Activated T-helper 17 cell treated with anti-CD3 and anti-CD28 coated beads, Interleukin-2, amount 50 U/mL, for 72 hours (primary cell): ENCODE measurements at places on chromosomes 5 and 9.

GRCh38 chr9:114287763-114288192 is 35.1 kb upstream of the ORM1 start:
- ATAC-seq, result no peak

DNA sequence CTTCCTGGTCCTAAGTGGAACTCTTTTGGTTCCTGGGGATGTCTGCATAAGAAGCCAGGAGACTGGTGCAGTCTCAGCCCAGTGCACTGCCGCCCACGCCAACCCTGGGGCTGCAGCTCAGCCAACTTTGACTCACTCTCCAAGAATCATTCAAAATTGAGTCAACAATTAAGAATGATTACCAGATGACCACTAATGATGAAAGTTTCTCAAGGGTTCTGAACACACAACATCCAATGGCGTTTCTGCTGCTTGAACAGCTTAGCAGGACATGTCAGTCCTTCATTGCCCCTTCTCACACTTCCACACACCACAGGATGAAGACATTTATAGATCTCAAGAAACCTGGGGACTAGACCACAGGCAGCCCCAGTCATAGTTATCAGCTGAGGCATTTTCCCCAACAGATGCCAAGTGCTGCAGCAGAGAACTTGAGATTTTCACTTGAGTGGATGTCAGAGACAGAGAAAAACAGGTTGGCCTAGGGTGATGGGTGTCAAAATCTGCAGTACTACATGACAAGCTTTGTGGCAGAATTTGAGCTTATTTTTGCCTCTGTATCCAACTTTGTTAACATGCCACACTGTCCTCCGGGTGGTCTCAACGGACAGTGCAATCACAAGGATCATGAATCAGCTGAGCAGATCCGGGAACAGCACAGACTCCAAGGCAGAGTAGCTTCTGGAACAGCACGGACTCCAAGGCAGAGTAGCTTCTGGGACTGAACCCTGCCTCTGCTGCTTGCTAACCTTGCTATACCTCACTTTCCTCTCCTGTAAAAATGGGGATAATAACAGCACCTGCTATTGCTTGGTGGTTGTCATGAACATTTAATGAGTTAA is 356.1 kb downstream of the SPOCK1 start:
- ATAC-seq, result no peak

DNA sequence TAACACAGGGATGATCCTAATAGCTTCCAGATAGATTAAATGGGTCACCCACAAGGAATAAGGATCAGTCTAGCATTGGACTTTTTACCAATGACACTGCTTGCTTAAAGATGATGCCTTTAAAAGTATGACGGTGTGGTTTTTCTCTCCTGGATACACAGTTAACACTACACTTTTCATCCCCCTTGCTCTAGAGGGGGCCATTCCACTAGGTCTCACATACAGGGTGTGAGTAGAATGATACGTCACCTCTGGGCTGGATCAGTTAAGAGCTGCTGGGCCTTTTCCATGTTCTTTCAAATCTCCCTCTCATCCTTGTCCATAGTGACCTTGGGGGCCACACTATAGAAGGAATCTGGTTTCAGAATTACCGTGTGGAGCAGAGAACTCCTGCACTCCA is 140.6 kb downstream of the FSTL4 start:
- ATAC-seq, result no peak

DNA sequence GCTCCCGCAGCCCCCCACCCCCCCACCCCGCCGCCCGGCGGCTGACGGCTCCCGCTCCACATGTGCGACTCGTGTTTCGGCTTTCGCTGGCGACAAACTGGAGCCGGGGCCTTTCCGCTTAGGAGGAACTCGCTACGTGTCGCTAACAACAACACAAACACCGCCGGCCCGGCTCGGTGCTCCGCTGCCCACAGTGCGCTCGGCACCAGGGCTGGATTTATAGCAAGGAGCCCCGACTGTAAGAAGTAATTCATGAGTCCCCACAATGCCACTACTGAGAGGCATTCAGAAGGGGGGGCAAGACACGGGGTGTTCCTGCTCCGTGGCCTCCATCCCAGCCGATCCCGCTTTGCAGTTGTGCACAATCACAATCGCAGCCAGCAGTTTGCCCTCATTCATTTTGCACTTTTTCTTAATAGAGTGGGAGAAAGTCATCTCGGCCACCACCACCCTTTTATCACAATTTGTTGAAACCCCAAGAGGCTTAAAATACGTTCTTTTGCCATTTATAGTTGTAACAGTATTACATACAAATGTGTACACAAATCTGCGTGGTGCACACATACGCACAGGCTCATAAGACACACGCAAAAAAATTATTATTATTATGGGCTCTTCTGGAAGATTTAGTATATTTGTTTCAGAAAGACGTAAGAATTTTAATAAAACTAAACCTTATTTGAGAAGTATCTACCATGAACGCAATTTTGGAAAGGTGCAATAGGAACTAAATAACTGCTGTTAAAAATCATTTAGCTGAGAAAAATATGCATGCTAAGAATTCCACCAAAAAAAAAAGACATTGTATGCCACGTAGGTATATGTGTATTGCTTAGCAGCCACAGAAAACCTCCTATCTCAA is 48.1 kb downstream of the EBF1 start:
- ATAC-seq, result no peak

GRCh38 chr5:127602481-127602880 is 46.4 kb upstream of the CTXN3 start:
- no peak for ATAC-seq

GRCh38 chr5:54616031-54616430 is 98.5 kb downstream of the SNX18 start:
- ATAC-seq, result no peak

DNA sequence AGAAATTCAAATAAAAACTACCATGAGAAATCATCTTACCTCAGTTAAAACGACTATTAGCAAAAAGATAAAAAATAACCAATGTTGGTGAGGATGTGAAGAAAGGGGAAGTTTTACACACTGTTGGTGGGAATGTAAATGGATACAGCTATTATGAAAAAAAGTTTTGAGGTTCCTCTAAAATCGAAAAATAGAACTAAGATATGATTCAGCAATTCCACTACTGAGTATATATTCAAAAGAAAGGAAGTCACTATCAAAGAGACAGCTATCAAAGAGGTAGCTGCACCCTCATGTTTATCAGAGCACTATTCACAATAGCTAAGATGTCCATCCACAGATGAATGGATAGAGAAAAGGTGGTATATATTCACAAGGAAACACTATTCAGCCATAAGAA is 1888.4 kb downstream of the MAT2B start:
- ATAC-seq, result no peak

DNA sequence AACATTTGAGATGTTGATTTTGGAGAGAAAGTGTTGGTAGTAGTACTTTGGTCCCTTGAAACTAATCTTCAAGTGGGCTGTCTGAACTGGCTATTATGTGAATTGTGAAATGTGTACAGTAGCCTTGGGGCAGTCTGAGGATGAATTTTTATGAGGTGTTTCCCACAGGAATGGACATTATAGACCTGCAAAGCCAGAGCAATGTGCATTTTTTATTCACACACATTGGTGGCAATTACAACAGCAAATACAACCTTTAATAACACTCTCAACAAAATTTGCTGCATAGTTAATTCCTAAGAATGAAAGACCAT is 147.0 kb downstream of the PAM start:
- ATAC-seq, result no peak

GRCh38 chr9:37986771-37987258 is 82.2 kb downstream of the SHB start:
- no peak for ATAC-seq

DNA sequence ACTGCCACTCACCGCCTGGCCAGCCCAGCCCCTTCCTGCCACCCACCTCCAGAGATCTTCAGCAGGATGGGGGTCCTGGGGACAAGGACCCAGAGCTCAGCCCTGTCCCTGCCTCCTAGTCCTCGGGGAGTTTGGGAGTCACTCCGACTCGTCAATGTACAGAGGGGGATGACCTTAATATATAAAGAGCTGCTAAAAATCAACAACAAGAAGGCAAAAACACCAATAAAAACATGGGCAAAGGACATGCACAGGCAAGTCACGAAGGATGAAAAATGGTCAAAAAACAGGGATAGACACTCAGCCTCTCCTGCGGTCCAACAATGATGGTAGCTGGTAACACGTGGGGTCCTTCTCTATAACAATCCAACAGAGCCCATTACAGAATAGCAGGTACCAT is 4.7 kb upstream of the ASB6 start:
- ATAC-seq, result no peak

DNA sequence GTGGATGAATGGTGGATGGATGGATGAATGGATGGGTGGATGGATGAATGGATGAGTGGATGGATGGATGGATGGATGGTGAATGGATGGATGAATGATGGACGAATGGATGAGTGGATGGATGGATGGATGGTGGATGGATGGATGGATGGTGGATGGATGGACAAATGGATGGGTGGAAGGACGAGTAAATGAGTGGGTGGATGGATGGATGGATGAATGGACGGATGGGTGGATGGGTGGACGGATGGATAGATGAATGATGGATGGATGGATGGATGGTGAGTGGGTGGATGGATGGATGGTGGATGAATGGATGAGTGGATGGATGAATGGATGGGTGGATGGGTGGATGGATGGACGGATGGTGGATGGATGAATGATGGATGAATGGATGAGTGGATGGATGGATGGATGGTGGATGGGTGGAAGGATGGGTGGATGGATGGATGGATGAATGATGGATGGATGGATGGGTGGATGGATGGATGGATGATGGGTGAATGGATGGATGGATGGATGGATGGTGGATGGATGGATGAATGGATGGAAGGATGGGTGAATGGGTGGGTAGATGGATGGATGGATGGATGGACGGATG is 58.6 kb downstream of the VAV2 start:
- no peak for ATAC-seq

DNA sequence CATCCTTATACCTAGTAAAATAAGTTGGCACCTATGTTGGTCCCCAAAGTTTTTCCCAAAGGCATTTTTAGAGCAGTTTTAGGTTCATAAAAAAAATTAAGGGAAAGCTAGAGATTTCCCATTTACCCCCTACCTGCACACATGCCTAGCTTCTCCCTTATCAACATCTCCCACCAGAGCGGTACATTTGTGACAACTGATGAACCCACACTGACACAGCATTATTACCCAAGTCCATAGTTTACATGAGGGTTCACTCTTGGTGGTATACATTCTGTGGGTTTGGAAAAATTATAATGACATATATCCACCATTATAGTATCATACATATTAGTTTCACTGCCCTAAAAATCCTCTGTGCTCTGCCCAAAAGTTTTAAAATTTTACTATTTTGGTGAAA is 12.0 kb downstream of the RAD1 start:
- ATAC-seq, result no peak

- ATAC-seq, result no peak
Observed at GRCh38 chr5:77590347-77590746, 48.2 kb downstream of the OTP start.

- ATAC-seq, result no peak
Observed at GRCh38 chr5:103541114-103541513, 21.5 kb downstream of the NUDT12 start.

GRCh38 chr9:16202221-16202620 is 649.4 kb downstream of the CCDC171 start:
- no peak for ATAC-seq

DNA sequence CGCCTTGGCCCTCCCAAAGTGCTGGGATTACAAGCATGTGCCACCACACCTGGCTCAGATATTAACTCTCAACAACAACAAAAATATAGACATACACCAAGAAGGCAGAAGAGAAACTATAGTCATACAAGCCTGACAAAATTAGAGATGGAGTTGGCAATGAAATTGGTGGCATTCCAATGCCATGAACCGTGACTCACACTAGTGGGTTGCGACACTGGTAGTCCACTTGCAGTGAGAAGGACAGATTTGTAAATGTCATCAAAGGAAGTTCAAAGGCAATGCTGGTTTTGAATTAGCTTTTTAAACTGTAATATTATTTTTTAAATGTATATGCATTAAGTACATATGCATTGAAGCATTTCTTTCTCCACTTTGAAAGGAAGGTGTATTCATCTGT is 8.5 kb upstream of the DNAJC25 start:
- no peak for ATAC-seq

DNA sequence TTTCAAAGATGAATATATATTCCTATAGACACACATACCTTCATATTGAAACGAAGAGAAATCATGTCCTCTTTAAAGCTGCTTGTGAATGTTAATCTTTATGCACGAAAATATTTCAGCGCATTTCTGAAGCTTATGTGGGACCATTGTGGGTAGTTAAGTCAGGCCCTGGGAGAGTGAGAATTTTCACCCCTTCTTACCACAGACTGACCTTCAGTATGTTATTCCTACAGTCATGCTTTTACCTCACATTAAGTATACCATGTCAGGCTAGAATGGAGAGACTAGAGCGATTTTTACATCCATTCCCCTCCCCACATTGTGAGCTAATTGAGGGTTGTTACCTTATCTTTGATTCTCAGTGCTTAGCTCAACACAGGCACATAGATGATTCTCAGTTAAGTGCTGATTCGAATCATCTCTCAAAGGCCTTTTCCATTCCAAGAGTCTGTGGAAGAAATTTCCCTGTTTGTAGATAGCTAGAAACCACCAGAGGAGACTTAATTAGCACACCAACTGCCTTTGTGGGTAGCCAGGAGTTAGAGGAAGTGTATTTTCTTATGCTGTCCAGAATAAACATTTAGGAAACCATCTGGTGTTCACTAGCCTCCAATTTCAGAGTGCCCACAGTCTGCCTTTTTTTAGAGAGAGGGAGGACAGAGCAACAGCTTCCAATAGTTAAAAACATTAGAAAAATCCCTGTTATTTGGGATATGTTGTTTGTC is 110.5 kb downstream of the MEGF10 start:
- ATAC-seq, result no peak

GRCh38 chr9:136539427-136540421 is 6.1 kb downstream of the NOTCH1 start:
- peak; percentile 88 for ATAC-seq

DNA sequence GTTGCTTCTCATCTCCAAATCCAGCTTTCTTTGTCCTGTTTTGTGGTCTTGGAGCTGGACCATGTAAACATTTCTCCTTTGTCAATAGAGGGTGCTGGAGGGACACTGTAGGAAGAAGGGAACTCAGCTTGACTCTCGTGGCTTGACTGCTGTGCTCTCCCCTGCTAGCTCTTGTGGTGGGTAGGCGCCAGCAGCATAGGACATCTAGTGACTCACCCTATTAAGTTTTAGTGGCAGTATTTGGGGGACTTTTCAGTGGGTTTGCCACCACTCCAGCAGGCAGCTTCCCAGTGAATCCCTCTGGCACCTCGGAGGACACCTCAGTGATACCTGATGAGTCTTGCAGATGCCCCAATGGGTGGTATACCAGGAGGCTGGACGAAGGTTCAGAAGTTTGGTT is 97.8 kb downstream of the TSSK1B start:
- ATAC-seq, result no peak

DNA sequence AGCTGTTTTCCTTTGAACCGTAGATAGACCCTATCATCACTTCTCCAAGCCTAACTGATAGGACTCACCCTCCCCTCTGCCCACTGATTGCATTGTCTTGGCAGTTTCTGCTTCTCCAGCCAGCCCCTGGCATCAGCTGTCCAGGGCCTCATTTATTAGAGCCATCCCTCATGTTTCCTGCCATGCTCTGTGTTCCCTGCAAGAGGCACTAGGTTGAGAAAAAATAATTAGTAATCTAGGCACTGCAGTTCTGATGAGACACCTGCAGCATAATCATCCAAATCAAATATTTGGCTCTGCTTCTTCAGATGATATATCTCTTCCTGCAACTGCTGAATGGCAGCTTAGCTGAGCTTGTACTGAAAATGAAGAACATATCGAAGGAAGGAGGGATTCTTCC is 303.0 kb upstream of the TLE4 start:
- ATAC-seq, result no peak

- peak; percentile 65 for ATAC-seq
Observed at GRCh38 chr9:113463418-113464285, at the start of gene RGS3. TSS of gene RGS3 (plus strand) at chr9:113463727. CDS start at chr9:113463803, 76 bp downstream.

- no peak for ATAC-seq
Observed at GRCh38 chr5:97338729-97339128, 155.7 kb upstream of the RIOK2 start.
